ENCODE measurements at places on chromosomes 7 and 10.

GRCh38 chr10:97887399-97887798 lies 37.8 kb downstream of the GOLGA7B start:
- DNase-seq = no peak

DNA sequence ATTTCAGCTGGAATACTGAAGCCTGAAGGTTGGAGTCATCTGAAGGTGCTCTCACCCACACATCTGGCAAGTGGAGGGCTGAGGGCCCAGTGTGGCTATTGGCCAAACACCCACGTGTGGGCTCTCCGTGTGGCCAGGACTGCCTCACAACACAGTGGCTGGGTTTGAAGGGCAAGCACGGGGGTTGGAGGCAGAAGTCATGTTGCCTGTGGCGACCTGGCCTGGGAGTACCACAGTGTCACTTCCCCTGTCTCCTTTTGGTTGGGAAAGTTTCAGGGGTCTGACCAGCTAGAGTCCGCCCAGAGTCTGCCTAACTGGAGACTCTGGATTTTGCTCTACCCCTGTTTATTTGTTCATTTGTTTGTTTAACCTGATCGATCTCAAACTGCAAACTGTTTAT lies 169.5 kb downstream of the DNAJB6 start:
- no peak for DNase-seq

GRCh38 chr10:104688251-104689042 lies 47.4 kb downstream of the SORCS3 start:
- no peak for DNase-seq

GRCh38 chr10:69800109-69800508 lies 1.6 kb upstream of the COL13A1 start:
- DNase-seq = no peak

DNA sequence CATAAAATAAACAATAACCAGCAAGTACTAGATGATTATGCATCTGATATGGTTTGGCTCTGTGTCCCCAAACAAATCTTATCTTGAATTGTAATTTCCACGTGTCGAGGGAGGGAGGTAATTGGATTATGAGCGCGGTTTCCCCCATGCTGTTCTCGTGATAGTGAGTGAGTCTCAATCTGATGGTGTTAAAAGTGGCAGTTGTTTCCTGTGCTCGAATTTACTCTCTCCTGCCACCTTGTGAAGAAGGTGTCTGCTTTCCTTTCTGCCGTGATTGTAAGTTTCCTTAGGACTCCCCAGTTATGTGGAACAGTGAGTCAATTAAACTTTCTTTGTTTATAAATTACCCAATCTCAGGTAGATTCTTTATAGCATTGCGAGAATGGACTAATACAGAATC lies 15.1 kb downstream of the CNTNAP2 start:
- DNase-seq = no peak

- no peak for DNase-seq
These were observed 3.4 kb downstream of the FEZF1 start for GRCh38 chr7:122300956-122301833.

DNA sequence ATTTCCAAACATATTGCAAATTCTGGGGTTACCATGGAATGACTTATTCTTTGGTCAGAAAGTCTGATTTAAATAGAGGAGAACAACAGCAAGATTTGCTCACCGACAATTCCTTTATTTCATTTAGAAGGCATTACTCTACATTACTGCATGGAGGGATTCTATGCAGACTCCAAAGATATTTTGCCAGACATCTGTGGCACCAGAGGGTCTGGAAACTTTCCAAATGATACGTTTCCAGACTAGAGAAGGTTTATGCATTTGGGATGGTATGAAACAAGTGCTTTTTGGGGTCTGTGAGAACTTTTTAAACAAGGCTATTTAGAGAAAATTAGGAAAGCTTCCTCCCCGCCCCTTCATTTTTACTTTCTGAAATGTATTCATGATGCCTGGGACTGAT lies 125.3 kb downstream of the SAMD9 start:
- DNase-seq = no peak

- no peak for DNase-seq
These were observed 82.5 kb upstream of the PITRM1 start for GRCh38 chr10:3255075-3255474.

GRCh38 chr10:132036887-132037675 lies 28.7 kb upstream of the JAKMIP3 start:
- peak; percentile 27 for DNase-seq

GRCh38 chr10:43751646-43752045 lies 103.0 kb upstream of the ZNF32 start:
- DNase-seq = no peak

GRCh38 chr10:29189256-29189655 lies 99.6 kb upstream of the LYZL1 start:
- DNase-seq = no peak

- DNase-seq = no peak
These were observed 84.8 kb upstream of the EGR2 start for GRCh38 chr10:62900829-62901571.

DNA sequence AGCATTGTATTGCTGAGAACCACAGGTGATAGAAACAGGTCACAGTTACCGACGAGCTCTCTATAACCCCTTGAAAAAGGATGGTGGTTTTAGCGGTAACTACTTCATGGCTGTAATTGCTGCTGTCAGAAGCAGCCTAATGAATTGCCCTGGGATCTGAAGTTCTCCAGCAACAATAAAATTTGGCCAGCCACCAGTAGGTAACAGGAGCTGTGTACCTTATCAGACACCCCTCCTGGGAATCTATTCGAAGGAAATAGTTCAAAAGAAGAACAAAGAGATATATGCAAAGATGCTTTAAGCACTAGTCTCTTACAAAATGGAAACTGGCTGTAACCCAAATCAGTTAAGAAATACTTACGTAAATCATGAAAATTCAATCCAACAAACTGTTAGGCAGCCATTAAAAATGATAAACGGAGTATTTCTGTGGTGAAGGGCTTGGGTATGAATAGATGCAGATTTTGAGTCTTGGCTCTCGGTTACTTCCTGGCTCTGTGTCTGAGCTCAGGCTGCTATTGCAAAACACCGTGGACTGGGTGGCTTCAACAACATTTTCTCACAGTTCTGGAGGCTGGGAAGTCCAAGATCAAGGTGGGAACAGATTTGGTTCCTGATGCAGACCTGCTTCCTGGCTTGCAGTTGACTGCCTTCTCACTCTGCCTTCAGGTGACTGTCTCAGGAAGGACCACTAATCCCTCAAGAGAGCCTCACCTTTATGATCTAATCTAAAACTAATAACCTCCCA lies 1.6 kb downstream of the MSRB2 start:
- DNase-seq = no peak

DNA sequence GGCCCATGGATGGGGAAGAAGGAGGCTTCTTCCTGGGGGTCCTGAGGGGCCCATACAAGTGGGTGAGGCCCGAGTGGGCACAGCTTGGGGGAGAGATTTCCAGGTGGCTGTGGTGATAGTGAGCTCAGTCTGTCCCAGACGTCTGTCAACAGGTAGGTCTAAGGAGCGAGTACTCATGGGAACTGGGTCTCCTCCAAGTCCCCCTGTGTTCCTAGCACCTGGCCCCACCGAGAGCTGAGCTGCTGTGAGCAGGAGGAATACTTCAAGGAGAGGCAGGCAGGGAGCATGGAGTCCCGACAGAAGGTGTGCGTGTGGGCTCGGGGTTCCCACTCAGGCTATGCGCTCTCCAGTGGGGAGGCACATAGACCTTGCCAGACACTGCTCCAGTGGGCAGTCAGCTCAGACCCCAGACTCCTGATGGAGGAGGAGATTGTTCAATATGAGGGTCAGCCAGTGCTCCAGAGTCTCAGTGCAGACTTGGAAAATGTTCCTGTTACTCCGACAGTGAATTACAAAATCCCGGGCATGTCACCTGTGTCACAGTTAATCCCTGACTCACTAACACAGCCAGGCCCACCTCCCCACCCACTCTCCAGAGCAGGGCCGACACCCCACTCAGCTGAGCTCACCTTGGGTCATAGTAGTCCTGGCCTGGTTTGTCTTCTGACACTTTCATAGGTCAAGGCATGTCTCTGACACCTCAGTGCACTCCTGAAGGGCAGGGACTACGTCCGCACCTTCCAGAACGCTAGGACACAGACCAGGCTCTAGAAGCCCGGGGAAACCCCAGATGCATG lies 28.2 kb upstream of the C10orf53 start:
- DNase-seq = no peak

DNA sequence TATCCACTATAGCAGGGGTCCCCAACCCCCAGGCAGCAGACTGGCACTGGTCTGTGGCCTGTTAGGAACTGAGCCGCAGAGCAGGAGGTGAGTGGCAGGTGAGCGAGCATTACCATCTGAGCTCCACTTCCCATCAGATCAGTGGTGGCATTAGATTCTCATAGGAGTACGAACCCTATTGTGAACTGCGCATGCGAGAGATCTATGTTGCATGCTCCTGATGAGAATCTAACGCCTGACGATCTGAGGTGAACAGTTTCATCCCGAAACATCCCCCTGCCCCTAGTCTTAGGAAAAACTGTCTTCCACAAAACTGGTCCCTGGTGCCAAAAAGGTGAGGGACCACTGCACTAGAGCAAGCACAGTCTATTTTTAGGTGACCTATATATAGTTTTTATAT lies 23.6 kb downstream of the ASZ1 start:
- no peak for DNase-seq

- no peak for DNase-seq
These were observed 156.8 kb upstream of the PHYHIPL start for GRCh38 chr10:59019603-59020002.

DNA sequence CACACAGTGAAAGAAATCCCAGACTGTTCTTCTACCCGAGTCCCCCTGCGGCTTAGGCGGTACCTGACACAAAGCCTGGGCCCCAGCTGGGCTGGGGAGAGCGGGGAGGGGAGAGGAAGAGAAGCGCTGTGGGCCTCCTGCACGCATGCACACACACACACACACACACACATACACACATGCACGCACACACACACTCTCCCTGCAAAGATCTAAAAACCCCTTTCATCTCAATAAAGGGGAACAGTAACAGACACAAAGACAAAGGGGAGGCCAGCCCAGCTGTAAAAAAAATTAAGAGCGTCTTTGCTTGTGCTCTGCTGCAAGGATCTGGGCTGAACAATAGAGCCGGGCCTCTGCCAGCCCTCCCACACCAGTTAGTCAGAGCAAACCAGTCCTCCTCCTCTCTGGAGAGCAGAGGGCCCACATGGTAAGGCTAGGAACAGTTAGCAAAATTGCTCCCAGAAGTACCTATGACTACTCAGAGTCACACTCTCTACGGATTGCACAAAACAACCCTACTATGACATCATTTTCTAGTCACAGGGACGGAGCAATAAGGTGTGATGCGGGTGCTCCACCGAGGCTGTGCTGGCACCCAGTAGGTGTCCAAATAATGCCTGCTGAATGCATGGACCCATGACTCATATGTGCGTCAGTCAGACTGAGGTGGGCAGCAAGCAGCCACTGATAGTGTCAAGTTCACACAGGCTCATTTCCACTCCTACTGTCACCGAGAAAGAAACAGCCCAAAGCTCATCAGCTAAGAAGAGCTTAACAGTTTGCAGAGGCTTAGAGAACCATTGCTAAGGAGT lies 9.2 kb downstream of the ITPRIP start:
- DNase-seq = no peak

DNA sequence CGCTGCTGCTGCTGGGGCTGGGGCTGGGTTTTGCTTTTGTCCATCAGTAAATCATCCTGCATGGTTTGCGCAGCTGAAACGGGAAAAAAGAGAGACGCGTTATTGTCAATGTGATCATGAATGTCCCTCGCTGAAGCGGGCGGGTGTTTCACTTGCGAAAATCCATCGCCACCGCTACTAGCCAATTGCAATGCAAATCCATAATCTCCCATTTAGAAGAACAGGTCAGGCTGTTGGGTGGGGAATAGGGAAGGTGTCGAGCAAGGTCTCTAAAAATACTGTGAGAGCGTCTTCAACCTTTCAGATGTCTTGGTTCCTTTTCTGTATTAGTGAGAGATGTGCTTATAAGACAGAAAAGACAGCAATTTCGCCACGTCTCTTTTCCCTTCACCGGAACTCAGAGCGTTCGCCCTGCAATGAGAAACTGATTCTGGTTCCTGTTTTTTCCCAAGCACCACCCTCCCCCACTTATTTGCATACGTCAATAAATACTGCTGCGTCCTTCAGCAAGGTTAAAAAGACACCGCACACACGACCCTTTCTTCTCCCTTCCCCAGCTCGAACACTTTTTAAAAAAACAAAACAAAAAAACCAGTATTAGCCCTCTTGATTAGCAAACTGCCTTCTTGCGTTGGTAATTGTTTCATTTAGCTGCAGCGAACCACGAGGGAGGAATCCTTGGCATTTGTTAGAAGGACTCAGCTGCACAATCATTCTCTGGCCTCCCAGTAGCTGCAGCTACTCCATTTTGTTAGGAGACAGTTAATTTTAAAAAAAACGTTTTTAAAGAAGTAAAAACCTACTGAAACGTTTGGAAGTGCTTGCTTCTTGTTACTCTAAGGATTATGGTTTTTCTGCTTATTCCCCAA lies 50.4 kb downstream of the CPEB3 start:
- DNase-seq = no peak

- no peak for DNase-seq
These were observed 130.7 kb upstream of the NAMPT start for GRCh38 chr7:106415433-106415832.

GRCh38 chr7:78605119-78605518 lies 806.5 kb downstream of the PHTF2 start:
- no peak for DNase-seq

DNA sequence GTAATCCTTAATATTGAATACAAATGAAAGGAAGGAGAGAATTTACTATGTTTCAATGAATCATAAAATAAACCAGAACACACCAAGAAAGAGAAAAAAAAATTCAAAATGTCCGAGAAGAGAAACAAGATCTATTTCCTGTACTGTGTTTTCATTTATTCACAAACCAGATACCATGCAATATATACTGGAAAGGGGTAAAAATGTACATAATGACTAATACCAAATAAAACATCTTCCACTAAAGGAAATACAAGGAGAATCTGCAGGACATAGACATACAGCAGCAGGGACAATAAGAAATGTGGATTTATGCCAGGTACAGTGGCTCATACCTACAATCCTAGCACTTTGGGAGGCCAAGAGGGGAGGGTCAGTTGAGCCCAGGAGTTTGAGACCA lies 24.3 kb upstream of the TMEM26 start:
- no peak for DNase-seq
